Brain pericyte (primary cell): ENCODE measurements at places on chromosomes 7 and 10.

- no peak for DNase-seq
Measured at GRCh38 chr10:24469993-24470392, 253.7 kb downstream of the ARHGAP21 start.

DNA sequence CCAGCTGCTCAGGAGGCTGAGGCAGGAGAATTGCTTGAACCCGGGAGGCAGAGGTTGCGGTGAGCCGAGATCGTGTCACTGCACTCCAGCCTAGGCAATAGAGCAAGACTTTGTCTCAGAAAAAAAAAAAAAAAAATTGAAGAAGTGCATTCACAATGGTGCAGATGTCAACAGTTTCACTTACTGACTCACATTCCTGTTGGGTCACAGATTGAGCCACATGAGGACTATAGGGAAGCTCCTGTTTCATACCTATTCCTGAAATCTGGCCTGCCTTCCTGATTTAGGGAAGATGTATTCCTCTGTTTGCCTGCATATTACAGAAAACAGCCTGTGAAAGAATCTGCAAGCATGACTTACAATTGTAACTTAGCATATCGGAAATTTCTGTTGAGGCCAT lies 78.2 kb downstream of the AKR1C4 start:
- DNase-seq = no peak

DNA sequence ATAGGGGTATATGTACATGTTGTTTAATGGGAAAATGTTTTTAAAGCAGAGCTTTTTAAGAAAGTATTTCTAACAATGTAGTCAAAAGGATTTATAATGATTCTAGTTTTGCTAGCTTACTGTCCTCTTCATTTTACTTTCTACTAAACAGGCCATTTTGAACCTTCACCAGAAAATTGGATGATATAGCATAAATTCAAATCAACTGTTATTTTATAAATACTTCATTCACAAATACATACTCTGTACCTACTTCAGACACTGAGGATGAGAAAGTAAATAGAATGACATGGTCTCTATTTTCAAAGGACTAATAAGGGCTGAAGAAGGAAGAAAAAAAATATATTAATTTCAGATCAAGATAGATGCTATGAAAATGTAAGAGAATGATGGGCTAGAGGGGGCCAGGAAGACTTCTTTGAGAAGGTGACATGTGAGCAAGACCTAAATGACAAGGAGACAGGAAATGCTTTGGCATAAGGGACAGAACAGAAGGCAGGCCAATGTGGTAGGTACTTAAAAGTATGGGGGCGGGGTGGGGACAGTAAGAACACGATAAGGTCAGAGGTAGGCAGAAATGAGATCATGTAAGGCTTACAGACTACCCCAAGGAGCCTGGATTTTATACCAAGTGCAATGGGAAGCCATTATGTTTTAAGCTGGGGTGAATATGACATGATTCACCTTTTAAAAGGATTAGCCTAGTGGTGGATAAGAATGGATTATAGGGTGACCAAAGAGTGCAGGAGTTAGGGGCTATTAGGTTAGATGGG lies 5.2 kb downstream of the NAMPT start:
- no peak for DNase-seq

DNA sequence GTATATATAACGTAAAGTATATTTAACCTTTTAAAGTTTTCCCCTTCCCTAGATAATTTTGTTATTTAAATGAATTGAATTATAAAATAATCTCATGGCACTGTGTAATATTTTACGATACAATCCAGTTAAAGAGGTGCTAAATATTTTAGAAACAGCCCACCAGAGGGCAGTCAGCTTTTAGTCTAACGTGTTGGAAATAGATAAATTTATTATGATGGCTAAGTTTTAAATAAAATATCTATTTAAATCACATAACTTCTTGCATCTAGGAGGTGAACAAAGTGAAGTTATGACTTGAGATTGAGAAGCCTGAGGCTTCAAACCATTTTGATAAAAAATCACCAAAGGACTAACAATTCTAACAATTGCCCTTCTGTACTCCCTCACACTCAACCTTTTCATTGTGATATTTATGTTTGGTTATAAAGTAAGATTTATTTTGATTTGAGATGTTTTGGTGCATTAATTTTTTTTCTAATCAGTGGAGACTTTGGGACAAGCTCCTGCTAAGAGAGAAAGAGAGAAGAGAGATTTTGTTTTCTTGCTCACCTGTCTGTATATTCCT lies 171.5 kb upstream of the SP4 start:
- DNase-seq = no peak

GRCh38 chr10:91681361-91682276 lies 48.7 kb upstream of the PPP1R3C start:
- no peak for DNase-seq

- DNase-seq = no peak
Measured at GRCh38 chr10:125639846-125640245, 43.1 kb downstream of the TEX36 start.

DNA sequence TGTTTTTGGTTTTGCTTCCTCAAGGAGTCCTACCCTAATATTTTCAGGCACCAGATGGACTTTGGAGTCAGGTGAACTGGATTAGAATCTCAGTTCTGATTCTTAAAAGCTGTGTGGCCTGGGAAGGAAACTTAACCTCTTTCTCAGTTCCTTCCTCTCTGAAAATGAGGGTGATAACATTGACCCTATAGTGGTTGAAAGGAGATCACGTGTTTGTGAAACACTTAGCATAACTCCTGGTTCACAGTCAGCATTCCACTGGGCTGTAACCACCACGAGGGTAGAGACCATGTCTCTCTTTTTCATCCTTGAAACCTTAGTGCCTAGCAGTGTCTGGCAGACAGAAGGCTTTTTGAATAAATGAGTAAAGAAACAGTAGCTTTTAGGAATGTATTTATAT lies 16.7 kb downstream of the LSMEM1 start:
- no peak for DNase-seq

GRCh38 chr7:127330070-127330469 lies 62.4 kb downstream of the ZNF800 start:
- no peak for DNase-seq
